ENCODE measurements at places on chromosomes 12 and 14.

GRCh38 chr12:71338933-71339332, 100.7 kb upstream of the LGR5 start:
- DNase-seq = no peak

DNA sequence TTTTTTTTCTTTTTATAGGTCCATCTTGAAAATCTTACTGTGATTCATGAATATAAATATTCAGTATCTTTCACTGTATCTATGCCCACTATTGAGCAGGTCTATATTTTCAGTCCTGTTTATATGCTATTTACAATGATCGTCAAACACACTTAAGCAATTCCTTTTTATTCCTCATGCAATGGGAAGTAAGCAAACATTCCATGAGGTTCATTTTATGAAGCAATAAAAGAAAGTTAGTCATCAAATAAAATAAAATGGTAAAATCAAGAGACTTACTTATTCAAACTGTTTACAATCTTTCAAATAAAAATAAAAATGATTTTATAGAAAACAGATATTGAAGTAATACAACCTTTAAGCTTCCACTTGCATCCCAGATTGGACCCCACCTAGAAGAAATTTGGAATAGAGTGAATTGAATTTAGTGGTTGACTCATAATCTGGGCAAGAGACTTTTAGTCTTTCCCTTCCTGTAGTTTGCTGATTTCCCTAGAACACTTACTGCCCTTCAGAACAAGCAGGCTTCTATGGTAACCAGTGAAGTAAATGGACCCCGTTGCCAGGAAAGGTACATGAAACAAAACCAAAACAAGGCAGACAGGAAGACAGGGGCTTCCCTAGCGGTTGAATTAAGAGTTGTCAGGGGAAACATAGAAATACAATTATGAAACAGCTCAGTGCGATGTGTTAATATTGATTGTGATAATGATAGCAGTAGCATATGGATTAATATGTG, 241.0 kb upstream of the ATP2B1 start:
- DNase-seq = no peak

DNA sequence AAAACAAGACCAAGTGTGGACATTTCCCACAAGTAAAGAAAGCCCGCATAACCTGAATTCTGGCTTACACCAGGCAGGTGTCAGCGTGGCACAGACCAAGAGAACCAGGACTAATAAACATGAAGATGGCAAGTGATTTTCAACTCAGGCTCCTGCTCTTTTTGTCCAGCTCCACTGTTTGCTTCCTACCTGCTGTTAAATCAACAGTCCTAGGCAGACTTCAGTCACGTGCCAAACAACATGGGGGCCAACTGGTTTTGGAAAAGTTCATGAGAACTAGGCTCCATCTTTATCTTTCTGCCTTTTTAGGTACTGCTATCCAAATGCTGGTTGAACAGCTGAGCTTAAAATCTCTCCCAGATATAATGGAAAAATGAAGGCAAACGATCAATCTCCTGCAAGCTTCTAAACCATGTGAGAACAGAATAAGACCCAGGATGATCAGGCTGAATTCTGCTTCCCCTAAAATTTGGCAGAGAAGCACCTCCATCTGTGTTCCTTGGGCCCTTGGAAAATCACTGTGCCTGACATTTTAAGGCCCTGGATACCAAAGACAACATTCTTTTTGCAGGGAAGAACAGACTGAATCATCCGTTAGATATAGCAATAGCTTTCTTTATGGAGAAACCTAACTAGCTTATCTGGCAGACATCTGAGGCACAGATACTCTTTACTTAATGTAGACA, 215.6 kb upstream of the USP15 start:
- DNase-seq = no peak

DNA sequence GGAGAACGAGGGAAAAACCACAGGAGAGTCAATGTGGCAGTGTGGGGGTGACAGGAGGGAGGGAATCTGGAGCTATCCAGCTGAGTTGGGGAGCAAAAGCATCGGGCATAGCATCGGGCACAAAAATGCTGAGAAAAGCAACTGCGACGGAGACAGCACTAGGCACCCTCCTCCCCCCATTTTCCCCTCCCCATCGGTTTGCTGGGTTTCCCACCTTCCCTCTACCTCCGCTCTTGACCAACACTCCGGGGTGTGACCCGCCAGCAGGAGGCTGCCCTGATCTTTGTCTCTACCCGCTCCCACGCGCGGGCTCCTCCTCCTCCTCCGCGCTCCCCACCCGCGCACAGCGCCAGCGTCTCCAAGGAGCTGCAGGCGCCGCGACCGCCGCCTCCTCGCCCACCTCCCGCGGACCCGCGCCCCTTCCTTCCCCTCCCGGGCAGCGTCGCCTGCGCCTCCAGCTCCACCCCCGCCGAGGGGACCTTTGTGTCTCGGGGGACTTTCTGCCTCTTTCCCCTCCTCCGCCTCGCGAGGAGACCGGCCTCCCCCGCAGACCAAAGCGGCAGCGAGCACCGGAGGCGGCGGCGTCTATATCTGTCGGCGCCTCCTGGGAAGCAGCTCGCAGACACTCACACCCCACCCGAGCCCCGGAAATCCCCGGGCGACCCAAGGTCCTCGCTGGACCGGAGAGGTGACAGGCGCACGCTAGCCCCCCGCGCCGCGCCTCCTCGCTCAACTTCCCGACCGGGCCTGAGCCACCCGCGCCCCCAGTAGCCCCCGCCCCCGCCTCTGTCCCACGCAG, 920 bp downstream of the CDK17 start:
- peak; percentile 35 for DNase-seq

DNA sequence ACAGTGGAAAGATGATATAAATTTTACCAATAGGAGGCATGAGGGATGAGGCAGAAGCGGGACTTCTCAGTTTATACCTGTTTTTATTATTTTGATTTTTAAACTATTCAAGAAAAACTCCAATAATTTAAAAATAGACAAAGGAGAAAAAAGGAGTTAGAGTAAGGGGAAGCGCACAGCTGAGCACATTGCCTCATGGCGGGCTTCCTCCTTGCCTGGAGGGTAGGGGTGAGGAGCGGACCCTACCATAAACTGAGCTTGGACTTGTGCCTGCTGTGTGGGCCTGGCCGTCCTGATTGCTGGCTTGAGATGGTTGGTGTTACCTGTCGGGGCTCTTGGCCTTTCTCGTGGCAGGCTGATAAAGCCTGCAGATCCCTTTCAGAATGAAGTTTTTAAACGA, 15.1 kb upstream of the HIP1R start:
- DNase-seq = peak; percentile 56

GRCh38 chr12:89733579-89734201, 25.1 kb upstream of the ATP2B1 start:
- DNase-seq = peak; percentile 97

DNA sequence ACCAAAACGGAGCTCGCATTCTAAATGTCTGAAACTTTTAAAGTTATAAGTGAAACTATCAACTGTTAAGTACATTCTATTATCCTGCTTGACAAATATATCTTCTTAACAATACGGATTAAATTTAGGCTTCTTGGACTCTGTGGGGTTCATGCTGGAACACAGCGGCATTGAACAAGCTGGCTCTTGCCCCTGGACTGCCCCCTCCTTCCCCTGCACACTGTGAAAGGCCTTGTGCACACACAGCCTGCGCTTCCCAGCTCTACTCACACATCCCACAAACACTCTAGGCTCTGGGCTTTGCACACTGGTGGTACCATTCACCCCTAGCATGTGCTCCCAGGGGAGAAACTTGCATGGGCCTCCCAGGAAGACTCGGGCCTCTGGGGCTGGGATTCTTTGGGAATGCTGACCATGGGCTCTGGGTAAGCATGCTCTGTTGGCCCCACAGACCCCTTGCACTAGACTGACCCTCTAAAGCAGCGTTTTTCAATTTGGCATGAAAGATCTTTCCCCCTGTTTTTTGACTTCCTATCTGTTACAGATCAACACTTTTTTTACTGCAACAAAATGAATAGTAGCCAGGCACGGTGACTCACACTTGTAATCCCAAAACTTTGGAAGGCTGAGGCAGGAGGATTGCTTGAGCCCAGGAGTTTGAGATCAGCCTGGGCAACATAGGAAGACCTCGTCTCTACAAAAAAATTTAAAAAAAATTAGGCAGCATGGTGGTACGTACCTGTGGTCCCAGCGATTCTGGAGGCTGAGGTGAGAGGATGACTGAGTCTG, 96.2 kb upstream of the CPM start:
- DNase-seq = no peak

GRCh38 chr14:102544747-102545460, 35.3 kb upstream of the ANKRD9 start:
- no peak for DNase-seq

GRCh38 chr12:113658006-113658655, 186.5 kb upstream of the LHX5 start:
- DNase-seq = no peak

- no peak for DNase-seq
Observed at GRCh38 chr12:79299447-79300198, 391.1 kb downstream of the PAWR start.

DNA sequence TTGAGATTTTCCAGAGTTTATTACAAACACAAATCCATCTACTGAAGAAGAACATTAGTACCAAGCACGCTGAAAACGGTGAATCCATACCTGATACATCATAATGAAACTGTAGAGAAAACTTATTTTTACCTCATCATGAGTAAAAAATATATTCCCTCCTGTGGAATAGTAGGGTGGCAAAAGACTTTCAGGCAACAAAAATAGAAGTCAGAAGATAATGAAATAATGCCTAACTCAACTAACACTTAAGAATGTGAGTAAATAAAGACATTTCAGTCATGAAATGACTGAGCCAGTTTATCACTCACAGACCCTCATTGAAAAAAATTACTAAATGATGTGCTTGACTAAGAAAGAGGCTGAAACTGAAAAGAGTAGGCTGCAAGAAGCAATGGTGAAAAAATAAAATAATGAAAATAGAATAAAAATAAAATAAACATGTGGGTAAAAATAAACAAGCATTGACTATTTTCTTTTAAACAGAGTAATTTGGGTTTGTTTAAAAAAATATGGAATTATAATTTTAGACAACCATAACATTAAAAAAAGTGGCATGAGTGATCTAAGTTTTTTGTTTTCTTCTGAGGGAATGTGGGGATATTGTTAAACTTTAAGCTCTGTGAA, 148.6 kb downstream of the ASCL1 start:
- DNase-seq = no peak

DNA sequence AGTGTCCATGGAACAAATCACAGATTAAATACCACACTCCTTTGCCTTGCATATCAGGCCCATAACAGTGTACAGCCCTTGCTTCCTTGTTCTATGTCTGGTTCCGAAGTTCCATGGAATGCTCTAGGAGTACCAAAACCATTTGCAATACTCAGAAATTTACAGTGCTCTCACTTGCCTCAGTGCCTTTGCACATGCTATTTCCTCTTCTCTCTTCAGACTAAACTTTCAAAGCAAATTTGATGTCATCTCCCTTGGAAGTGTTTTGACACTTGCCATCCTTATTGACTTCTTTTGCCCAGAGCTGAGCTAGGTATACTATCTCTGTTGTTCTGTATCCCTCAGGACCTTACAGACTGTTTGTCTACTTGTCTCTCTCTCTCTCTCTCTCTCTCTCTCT, 6.1 kb downstream of the ANO4 start:
- DNase-seq = no peak

GRCh38 chr12:129152351-129153104, 299.2 kb downstream of the GLT1D1 start:
- DNase-seq = no peak

GRCh38 chr12:103947871-103948555, 17.7 kb upstream of the TDG start:
- no peak for DNase-seq

- no peak for DNase-seq
Observed at GRCh38 chr12:20206410-20206809, 161.9 kb upstream of the PDE3A start.

DNA sequence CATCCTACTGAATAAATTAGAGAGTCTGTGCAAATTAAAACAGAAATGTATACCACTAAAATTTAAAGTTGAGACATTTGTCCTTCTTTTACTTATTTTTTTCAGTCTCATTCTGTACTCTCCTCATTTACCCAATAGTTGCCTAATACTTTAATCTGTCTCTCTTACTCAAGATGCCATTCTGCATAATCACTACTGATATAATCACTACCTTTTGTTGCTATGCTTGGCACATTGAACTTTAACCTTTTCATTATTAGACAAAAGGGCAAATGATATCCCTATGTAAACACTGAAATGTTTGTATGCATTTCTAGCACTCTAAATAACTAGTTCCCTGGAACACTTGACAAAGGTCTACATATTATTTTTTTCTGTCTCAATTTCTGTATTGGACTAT, 1108.3 kb upstream of the FLRT2 start:
- no peak for DNase-seq

- no peak for DNase-seq
Observed at GRCh38 chr12:52151153-52151836, 40.5 kb downstream of the KRT80 start.

- DNase-seq = no peak
Observed at GRCh38 chr12:116182359-116183063, 95.0 kb downstream of the MED13L start.

DNA sequence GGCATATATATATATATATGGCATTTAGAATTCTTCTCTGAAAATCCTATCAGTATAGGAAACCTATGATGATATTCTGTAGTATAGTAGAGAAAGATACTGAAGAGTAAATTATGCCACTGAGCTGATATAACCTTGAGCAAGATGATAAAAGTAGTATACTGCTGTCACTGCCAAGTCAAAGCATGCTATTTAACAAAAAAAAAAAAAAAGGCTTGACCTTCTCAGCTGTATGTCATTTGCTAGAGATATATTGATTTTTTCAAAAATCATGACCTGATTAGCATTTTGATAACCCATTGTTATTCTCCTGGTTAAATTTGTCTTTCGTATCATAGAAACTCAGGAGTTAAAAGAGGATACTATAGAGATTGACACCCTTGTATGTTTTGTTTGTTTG, 299.4 kb downstream of the ADAMTS20 start:
- DNase-seq = no peak

GRCh38 chr12:71354871-71355270, 84.7 kb upstream of the LGR5 start:
- DNase-seq = no peak

Measured in HL-60 (cell line).